ENCODE measurements at places on chromosomes 6 and 20.

GRCh38 chr20:40583205-40583604 is 105.8 kb downstream of the MAFB start:
- no peak for DNase-seq

DNA sequence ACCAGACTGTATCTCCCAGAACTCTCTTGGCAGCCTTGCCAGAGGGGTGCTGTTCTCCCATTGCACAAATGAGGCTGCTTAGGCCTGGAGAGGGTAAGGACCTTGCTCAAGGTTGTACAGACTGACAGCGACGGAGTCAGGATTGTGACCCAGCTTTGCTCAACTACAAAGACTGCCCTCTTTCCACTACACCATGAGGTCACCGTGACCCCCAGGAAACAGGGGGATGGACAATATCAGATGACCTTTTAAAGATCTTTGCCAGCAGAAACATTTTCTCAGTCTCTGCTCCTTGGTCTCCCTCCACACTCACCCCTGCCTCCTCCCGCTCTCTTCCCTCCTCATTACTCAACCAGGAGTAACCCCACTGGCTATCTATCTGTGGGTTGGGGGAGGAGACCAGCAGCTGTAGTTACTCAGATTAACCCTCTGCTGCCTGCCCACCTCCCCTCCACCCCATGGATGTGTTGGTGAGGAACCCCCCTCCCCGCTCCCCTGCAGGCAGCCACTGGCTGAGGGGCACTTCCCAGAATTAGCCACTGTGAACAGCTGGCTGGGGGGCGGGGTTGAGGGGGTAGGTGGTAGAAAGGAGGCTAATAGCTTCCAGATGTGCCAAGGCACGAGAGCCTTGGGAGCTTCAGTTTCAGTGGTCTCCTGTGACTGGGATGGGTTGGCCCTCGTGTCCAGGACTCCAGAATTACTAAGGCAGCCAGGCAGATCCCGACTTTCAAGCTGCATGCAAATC is 26.9 kb upstream of the MRPS18A start:
- no peak for DNase-seq

- no peak for DNase-seq
These were observed 11.7 kb downstream of the ULBP1 start for GRCh38 chr6:149975400-149975799.

DNA sequence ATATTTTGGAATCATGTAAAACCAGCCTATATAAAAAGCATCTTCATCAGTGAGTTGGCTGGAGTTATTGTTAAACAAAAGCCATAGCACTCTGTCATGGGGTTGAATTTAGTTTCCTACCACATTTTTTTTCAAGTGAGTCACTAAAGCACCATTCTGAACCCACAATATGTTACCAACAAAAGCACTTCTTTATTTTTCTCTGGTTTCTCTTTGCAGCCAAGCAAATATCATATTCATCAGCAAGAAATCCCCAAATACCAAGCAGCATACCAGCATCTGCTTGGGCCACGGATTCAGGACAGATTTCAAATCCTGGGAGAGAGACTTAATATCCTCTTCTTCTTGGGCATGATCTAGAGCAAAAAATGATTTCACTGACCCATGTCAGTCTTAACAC is 441.4 kb downstream of the BCKDHB start:
- DNase-seq: no peak

DNA sequence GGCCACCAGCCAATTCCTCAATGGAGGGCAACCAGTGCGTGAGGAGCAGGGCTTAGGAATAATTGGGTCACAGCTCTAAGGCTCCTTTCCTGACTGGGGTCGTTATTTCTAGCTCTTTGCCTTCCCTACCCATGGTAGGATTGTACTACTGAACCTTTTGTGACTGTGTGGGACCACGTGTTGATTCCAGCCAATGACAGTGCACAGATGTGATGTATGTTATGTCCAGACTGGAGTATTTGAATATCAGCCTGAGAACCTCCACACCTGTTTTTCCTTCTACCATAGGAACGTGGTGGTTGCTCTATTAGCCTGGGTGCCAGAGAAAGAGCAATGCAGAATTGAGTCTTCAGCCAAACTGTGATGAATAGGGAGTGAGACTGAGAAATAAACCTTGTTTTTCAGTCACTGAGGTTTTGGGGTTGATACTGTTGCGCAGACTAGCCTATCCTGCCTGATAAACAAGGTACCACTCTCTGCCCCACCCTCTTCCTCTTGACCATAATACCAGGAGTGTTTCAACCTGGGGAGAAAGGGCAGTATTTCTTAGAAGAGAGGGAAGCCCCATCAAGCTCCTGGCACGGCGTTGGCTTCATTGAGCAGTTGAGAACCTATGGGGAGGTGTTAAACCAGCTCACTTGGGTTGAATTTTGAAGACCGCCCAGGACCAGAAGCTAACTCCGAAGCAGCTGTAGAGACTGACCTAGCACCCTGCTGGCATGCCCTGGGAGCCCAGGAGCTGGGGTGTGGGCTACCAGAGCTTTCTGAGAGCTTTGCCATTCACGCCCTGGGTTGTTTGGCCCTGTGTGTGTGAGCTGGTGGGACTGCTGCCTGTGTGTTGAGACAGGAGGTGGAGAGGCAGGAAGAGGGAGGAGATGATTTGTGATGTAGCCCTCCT is 105.5 kb upstream of the BACH2 start:
- no peak for DNase-seq

- no peak for DNase-seq
These were observed 621 bp downstream of the GPR63 start for GRCh38 chr6:96836631-96837080.

DNA sequence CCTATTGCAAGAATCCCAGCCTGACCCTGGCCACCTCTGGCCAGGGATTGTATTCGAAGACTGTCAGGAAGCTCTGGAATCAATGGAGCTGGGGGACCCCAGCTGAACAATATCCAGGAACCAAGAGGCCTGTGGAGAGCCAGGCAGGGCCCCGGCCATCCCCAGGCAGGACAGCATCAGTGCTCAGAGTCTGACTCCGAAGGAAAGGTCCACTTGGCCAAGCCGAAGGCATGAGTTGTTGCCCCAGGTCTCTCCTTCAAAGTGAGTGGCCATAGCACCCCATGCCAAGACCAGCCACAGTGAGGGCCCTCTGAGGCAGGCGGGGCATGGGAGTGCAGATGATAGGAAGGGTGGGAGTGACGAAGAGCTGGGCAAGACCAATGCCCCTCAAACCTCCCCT is 193.1 kb downstream of the CDH4 start:
- DNase-seq: no peak

GRCh38 chr20:44626278-44626677 is 25.2 kb downstream of the ADA start:
- no peak for DNase-seq

GRCh38 chr6:63537201-63537958 is 34.9 kb upstream of the LOC128125822 start:
- no peak for DNase-seq

DNA sequence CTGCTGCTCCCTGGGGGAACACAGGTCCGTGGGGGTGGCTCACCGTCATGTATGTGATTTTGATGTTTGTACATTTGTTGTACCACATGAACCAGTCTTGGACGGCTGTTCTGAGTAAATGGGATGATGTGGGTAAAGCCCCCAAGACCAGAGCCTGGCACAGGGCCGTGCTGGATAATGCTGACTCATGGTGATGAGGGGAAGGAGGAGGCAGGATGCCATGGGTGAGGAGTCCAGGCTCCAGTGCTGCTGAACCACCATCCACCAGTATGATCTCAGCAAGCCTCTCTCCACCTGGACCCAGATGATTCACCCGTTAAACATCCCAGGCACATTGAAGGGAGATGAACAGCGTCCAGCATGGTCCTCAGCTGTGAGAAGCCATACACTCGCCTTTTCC is 9.6 kb upstream of the APCDD1L start:
- no peak for DNase-seq

DNA sequence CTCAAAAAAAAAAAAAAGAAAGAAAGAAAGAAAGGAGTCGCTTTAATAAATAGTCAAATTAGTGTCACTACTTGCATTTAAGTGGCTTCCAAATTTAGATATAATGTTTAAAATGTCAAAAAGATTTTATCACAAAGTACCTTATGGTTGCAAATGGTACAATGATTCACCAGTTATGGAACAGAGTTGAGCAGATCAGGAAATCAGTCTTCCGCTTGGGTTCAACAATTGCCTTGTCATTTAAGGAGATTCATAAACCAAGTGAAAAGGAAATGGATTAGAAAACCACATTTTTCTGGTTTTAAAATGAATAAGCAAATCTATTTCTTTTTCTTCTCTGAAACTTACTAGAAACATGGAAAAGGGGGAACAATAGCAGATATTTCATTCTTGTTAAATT is 94.8 kb upstream of the PTPRT start:
- no peak for DNase-seq

DNA sequence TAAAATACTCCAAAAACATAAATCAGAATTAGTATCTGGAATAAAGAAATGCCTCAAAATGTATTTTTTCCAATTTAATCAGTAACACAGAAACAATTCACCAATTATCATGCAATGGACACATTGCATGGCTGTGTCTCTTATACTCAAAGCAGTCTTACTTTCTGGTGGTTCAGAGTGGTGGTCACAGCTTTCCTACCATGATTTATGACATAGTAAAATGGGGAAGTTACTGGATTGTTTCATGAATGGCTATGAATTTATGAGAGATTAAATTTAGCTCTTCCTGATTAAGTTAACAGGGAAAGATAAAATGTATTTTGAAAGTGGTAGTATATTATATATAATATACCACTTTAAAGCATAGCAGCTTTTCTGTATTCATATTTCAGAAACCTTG is 331.5 kb upstream of the MAP3K7 start:
- no peak for DNase-seq
